ENCODE measurements at places on chromosomes 13 and 19. TPM values are rescaled to one million over a fixed set of nuclear protein-coding genes. Genes with fewer than 3 reads are reported as not detected.

The ZNF575 gene
- 1.9 TPM for total RNA-seq

DNA sequence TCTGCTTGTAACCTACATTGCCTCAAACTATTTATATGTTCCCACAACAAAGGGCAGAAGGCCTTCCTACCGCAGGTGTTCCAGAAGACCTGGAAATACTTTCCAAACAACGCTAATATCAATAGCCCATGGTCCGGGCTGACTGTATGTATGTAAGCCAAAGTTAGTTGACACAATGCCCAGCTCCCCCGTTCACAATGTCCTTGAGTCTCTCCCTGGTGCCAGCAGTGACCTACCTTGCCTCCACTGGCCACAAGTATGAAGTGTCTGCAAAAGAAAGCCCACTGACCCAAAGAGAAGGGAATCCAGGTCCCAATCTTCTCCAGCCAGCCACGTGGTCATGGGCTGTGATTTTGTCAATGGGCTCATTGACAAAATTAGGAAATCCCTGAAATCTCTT is 118.6 kb downstream of the DLEU7 start:
- peaks cover 13% of the 10 kb centered on the region for H3K27me3 ChIP-seq
- H3K27ac ChIP-seq = no peak overlapping the region
- DNase-seq = no peak
- no peaks in the 10 kb centered on the region for H3K36me3 ChIP-seq

- 0 out of 2 replicates have a peak overlapping the region, but pooled peaks have one; percentile 14 for H3K4me3 ChIP-seq
- H3K4me1 ChIP-seq = peaks cover 48% of the 10 kb centered on the region
- peak; percentile 88 for DNase-seq
- H3K36me3 ChIP-seq = no peaks in the 10 kb centered on the region
- no peaks in the 10 kb centered on the region for H3K27me3 ChIP-seq
Observed at GRCh38 chr13:30577401-30577852, 40.3 kb upstream of the USPL1 start.

DNA sequence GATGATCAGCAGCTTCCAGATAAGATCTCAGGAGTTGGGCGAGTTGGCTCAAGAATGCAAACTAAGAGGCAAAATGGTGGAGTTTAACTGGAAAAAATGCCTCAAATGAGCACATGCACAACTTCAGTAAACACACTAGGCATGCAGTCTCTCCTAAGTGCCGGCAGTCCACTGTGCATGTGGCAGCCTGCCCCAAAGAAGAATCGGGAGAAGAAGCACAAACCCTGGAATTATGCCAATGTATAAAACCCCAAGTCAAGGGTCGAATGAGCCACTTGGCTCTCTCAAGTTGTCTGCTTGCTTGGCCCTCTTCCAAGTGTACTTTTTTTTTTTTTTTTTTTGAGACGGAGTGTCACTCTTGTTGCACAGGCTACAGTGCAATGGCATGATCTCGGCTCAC is 53.3 kb upstream of the SLITRK1 start:
- H3K27me3 ChIP-seq = no peaks in the 10 kb centered on the region
- no peak for DNase-seq
- H3K4me3 ChIP-seq = no peak overlapping the region

DNA sequence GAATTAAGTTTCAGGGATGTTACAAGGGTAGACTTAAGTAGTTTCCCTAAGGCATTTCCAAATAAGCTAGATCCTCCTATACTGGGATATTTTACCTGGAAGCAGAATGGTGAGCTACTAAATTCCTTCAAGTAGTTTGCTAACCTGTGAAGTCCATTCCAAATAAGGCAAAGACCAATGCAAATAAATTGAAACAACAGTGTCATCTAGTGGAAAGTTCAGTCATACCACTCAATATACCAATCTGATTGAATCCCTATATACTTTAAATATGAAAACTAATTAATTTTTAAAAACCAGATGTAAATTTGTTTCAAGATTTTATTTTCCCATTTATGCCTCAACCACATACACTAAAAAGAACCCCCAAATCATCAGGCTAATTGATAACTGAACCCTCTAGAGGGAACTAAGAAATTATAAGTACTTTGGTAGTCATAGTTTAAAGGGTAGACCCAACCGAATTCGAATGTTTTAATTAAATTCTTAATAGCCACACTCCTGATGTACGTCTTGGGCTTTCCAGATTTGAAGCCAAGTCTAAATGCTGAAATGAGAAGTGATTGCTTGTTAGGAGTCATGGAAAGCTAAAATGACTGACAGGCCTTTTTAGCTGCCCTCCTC is 223.7 kb downstream of the TBC1D4 start:
- peaks cover 8% of the 10 kb centered on the region for H3K27me3 ChIP-seq
- DNase-seq = peak; percentile 33

The KCNN4 gene
- 3.1 TPM for total RNA-seq

GRCh38 chr13:54347531-54347930 is 1318.9 kb downstream of the OLFM4 start:
- H3K27me3 ChIP-seq = no peaks in the 10 kb centered on the region
- no peak for DNase-seq
- no peak overlapping the region for H3K4me3 ChIP-seq
- H3K4me1 ChIP-seq = no peaks in the 10 kb centered on the region

- H3K27ac ChIP-seq = no peak overlapping the region
- DNase-seq = peak; percentile 46
- H3K4me3 ChIP-seq = no peak overlapping the region
- peaks cover 8% of the 10 kb centered on the region for H3K36me3 ChIP-seq
- H3K27me3 ChIP-seq = peaks cover 2% of the 10 kb centered on the region
Observed at GRCh38 chr19:32976223-32976805, 4.3 kb downstream of the FAAP24 start.

The ENOX1 gene
- 0.53 TPM for total RNA-seq

DNA sequence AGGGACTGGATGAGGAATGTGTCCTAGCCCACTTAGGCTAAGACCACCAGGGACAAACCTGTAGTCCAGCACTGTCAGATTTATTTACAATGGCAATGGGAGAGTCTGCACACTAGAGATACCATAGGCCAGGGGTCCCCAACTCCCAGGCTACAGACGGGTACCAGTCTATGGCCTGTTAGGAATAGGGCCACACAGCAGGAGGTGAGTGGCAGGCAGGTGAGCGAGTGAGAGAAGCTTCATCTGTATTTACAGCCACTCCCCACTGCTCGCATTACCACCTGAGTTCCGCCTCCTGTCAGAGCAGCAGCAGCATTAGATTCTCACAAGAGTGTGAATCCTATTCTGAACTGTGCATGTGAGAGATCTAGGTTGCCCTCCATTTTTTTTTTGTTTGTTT is 2.4 kb downstream of the THAP8 start:
- no peak overlapping the region for H3K4me3 ChIP-seq
- H3K27ac ChIP-seq = no peak overlapping the region
- DNase-seq = no peak
- H3K27me3 ChIP-seq = peaks cover 2% of the 10 kb centered on the region

The ICAM5 gene
- 14.2 TPM for total RNA-seq

DNA sequence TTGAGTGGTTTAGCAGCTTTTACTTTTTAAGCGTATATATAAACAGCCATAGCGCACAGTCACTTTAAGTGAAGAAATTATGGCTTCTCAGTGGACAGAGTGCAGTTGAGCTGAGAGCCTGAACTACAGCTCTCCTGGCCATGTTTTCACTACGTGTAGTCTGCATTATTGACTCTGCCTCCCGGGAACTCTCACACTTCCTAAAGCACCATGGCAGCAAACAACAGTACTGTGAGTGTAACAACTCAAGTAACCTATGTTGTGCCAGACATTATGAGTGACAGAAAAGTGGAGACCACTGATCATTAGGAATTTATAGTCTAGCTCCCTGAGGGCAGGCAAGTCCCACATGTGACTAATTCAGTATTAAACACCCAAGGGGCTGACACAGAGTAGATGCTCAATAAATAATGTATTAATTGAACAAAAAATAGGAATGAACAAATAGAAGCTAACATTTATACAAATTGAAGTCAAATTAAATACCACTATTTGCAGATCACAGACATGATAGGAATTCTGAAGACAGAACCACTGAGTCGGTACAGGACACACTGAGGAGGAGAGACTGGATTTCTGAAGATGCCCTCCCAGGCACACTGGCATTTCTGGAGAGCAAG is 19.7 kb downstream of the EFNB2 start:
- peaks cover 17% of the 10 kb centered on the region for H3K36me3 ChIP-seq
- H3K4me3 ChIP-seq = no peak overlapping the region
- peaks cover 3% of the 10 kb centered on the region for H3K27me3 ChIP-seq
- H3K4me1 ChIP-seq = peaks cover 38% of the 10 kb centered on the region
- DNase-seq = no peak

The SKA3 gene
- 21.7 TPM for total RNA-seq

DNA sequence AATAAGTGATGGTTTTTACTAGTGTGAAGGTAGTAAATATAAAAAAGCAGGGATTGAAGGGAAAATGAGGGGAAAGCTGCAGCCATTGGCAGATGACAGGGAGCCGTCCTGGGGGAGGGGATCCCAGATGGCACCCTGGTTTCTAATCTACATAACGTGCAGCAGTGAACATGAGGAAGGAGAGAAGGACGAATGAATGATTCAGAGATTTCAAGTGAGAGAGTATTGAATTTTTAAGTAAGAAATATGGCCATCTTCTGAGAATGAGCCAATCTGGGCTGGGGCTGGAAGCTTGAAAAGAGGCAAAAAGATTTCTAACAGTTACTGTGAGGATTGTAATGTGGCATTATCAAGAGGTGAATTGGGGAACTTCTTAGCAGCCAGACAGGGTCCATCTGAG is 414.2 kb downstream of the MYO16 start:
- H3K4me3 ChIP-seq = no peak overlapping the region
- H3K36me3 ChIP-seq = no peaks in the 10 kb centered on the region
- H3K4me1 ChIP-seq = no peaks in the 10 kb centered on the region
- no peak overlapping the region for H3K27ac ChIP-seq
- no peak for DNase-seq

The GRK1 gene
- not detected for total RNA-seq

DNA sequence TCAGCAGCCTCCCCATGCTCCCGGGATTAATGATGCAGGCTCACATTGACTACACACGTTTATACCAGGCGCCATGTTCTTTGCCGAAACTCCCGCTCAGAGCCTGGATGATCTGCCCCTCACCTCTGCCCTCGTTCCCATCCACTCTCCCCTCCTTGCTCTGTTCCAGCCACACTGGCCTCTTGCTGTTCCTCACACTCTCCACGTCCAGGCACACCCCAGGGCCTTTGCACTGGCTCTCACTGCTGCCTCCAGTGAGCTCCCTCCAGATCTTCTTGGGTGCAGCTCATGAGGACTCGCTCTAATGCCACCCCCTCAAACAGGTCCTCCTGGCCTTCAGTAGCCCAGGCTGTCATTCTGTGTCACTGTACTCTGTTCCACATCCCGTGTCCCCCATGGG is 39.2 kb downstream of the DPF1 start:
- H3K27ac ChIP-seq = peak overlapping the region; percentile 15
- H3K4me1 ChIP-seq = peaks cover 16% of the 10 kb centered on the region
- H3K36me3 ChIP-seq = peaks cover 29% of the 10 kb centered on the region

The MYDGF gene
- 322 TPM for total RNA-seq

The SPRED3 gene
- 13.0 TPM for total RNA-seq

DNA sequence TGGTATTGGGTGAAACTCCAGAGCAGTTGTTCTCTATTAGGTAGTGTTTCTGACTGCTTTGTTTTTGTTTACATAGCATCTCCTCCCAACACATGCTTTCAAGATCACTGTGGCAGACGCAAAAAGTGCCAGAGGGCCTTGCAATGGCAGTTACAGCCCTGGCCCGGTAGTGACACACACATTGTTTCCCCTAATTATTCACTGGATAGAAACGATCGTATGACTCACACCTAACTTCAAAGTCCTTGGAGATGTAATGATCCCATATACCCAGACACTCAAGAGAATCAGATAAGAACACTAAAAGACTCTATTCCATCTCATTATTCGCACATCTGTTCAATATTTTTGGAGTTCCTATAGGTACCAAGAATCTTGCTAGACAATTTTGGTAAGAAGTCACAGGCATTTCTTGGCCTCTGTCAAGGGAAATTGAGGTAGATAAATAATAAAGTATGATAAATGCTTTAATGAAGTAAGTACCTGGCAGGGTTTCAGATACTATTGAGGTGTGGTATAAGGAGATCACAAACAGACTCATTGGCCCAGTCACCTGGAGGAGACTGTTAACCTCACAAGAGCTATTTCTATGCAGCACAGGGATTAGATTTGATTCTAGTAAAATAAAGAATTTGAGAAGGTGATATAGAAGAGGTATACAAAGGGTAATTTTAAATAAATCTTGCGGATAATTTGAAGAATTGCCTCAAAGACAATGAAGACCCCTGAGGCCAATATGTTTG is 485.3 kb downstream of the SLITRK6 start:
- DNase-seq = peak; percentile 81
- peaks cover 35% of the 10 kb centered on the region for H3K4me1 ChIP-seq
- H3K27ac ChIP-seq = no peak overlapping the region
- no peak overlapping the region for H3K4me3 ChIP-seq

The RFPL4A gene
- not detected for total RNA-seq

GRCh38 chr19:1400281-1401137 is 833 bp downstream of the GAMT start:
- peak overlapping the region; percentile 80 for H3K4me3 ChIP-seq
- H3K27ac ChIP-seq = peak overlapping the region; percentile 42
- peak; percentile 27 for DNase-seq
- 0 out of 2 replicates have a peak, but pooled peaks cover 1% of the 10 kb centered on the region for H3K27me3 ChIP-seq
- H3K4me1 ChIP-seq = peaks cover 15% of the 10 kb centered on the region

The DAND5 gene
- 0.12 TPM for total RNA-seq

DNA sequence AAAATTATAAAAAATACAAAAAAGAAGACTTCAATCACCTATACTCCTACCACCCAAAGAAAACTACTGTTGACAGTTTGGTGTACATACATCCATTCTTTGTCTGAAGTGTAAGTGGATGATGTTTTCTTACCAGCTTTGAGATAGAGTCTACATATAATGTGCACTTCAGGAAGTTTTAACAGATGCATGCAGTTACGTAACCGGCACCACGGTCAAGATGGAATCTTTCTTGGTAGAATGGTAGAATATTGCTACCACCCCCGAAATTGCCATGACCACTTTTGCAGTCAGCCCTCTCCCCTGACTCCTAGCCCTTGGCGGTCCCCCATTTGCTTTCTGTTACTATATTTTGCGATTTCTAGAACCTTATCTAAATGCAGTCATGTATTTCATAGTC is 1.4 kb downstream of the CUL4A start:
- H3K36me3 ChIP-seq = peaks cover 44% of the 10 kb centered on the region
- peaks cover 41% of the 10 kb centered on the region for H3K4me1 ChIP-seq
- H3K27me3 ChIP-seq = no peaks in the 10 kb centered on the region

- H3K36me3 ChIP-seq = peaks cover 55% of the 10 kb centered on the region
- H3K27me3 ChIP-seq = no peaks in the 10 kb centered on the region
- no peak overlapping the region for H3K4me3 ChIP-seq
Observed at GRCh38 chr13:48066310-48066989, 28.5 kb downstream of the MED4 start.

The CGB2 gene
- total RNA-seq = not detected

- peaks cover 2% of the 10 kb centered on the region for H3K27me3 ChIP-seq
- H3K4me1 ChIP-seq = peaks cover 31% of the 10 kb centered on the region
- H3K4me3 ChIP-seq = peak overlapping the region; percentile 13
- DNase-seq = peak; percentile 72
Observed at GRCh38 chr19:41373993-41374392, 2.3 kb upstream of the TMEM91 start.

GRCh38 chr13:85808811-85809210 is 9.6 kb upstream of the SLITRK6 start:
- no peak overlapping the region for H3K27ac ChIP-seq
- DNase-seq = no peak
- H3K4me1 ChIP-seq = peaks cover 5% of the 10 kb centered on the region
- H3K36me3 ChIP-seq = no peaks in the 10 kb centered on the region
- no peak overlapping the region for H3K4me3 ChIP-seq

All from HFFc6 (cell line).